Jurkat, Clone E6-1 (cell line): ENCODE measurements at places on chromosomes 6 and 20.
A peak's percentile ranks its signal among the peaks of the same experiment; 100 is the strongest.

- DNase-seq: no peak
Measured at GRCh38 chr20:35339007-35339406, 46.8 kb upstream of the FAM83C start.

GRCh38 chr6:31243508-31243907 lies 28.4 kb downstream of the HLA-C start:
- DNase-seq: peak; percentile 23

- no peak for DNase-seq
Measured at GRCh38 chr6:37965964-37966676, 146.6 kb downstream of the ZFAND3 start.

- DNase-seq: no peak
Measured at GRCh38 chr6:148657048-148657447, 89.8 kb upstream of the UST start.

GRCh38 chr20:48761874-48762273 lies 65.9 kb downstream of the PREX1 start:
- DNase-seq: no peak

DNA sequence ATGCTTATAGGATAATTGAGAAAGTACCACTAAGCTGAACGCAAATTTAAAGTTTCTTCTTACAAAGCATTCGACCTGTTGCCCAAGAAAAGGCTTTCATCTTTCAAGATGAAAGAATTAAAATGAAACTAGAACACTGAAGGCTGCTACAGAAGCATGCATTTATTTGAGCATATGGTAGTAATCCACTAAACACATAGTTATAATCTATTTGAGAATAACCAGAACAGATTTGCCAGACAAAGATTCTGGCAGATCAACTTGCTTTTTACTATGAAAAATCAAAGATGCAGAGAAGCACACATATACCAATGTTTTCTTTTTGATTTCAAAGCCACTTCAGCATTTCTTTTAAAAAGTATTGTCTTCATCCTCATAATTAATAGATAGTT lies 412.2 kb downstream of the UTRN start:
- DNase-seq: no peak

DNA sequence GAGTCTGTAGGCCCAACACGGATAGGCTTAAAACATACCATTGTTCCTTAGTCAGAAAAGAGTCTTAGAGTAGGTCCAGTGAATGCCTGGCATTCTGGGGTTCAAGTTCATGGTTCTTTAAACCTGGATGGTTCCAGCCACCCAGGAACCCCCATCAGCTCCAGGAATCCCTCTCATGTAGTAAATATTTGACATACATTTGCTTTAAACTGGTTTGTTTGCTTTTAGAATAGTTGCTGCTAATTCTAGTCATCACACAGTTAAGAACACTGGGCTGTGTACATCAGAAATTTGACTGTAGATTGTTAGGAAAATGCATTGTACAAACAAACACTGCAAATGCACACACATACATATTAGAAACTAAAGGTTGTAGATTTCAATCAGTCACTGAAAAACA lies 30.6 kb upstream of the PBOV1 start:
- no peak for DNase-seq

- peak; percentile 30 for DNase-seq
Measured at GRCh38 chr6:138590796-138591709, 91.8 kb upstream of the NHSL1 start.

- no peak for DNase-seq
Measured at GRCh38 chr6:170456886-170457698, 96.0 kb downstream of the PSMB1 start.

DNA sequence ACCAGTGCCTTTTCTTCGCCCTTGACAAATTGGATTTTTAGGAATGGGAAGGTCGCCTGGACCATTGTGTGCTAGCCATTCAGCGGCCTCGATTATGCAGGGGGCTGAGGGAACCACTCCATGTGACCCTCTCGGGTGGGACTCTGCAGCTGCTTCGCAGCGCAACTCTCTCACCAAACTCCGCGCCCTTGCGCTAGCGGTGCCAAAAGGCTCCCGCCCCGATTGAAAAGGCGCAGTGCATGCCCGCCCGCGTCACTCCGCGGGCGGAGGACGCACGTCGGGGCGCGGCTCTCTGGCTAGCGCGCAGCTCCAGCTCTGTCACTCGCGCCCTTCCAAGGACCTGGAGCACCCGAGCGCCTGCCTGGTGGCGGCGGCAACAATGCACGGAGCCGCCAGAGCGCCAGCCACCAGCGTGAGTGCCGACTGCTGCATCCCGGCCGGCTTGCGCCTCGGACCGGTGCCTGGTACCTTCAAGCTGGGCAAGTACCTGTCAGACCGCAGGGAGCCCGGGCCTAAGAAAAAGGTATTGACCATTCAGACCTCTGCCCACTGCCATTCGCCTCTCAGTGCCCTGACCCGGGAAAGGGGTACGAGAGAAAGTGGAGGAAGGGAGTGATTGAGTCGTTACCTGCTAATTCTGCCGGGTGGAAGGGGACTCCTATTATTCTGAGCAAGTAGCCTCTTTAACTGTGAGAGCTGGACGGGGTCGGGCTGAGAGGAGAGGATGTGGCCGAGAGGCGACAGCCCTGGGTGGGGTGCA lies at the start of gene PRDM13:
Gene PRDM13 (plus strand): TSS at position 178 of the 760 bp plus-strand sequence. CDS start 202 bp downstream, at position 380.
- DNase-seq: no peak

- DNase-seq: no peak
Measured at GRCh38 chr6:117531809-117532725, 49.6 kb downstream of the DCBLD1 start.

- DNase-seq: no peak
Measured at GRCh38 chr20:18059603-18060002, 1.9 kb upstream of the OVOL2 start.

- no peak for DNase-seq
Measured at GRCh38 chr6:113819169-113819830, 37.8 kb upstream of the MARCKS start.

DNA sequence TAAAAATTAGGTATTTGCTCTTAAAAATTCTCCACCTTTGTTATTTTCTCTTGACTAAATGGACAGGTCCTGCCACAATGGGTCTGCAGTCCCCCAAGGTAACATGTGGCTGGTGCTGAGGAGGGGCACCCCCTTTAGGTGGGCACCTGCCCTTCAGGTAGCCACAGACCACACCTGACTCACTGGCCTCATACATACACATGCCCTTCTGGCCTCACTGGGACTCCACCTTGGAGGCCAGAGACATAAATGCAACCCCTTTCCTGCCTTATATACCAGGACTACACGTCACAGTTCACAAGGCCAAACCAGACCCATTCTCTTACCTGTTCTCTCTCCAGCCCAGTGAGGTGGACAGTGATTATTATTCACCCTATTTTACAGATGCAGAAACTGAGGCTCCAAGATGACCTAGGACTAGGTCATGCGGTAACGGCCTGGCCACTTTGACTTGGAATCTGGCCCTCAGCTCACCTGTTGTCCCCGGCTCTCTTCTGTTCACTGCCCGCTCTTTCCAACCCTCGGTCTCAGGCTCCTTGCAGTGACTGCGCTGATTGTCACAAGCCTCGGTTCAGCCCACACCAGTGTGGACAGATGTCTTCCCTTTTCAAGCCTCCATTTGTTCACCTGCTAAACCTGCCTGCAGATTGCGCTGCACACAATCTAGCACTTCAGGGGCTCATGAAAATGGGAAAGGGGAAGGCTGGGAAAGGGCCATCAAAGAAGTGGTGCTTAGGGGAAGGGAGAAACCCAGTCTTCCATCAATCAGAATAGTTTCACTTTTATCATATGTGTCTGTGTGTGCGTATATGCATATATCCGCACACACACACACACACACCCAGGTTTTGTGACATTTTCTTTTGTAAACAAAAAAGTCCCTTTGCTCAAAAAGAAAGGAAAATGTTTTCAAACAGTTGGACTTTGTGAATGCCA lies 121.7 kb downstream of the BCAS1 start:
- no peak for DNase-seq

DNA sequence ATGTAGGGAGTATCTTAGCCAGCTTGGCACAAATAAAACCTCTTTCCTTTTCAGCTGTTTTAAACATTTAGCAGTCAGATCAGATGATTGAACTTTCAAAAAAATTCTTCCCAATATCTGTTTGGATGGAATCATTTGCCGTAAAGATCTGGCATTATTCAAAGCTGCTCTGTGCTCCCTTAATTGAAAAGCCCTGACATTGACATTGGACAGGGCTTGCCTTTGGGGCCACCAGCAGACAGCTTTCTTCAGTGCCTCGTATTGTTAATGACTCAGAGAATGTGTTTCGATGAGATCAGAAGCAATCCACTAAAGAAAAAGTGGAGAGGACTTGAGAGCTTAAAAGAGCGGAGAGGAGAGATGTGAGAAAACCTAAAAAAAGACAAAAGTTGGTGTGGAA lies 343.5 kb downstream of the NRN1 start:
- no peak for DNase-seq

DNA sequence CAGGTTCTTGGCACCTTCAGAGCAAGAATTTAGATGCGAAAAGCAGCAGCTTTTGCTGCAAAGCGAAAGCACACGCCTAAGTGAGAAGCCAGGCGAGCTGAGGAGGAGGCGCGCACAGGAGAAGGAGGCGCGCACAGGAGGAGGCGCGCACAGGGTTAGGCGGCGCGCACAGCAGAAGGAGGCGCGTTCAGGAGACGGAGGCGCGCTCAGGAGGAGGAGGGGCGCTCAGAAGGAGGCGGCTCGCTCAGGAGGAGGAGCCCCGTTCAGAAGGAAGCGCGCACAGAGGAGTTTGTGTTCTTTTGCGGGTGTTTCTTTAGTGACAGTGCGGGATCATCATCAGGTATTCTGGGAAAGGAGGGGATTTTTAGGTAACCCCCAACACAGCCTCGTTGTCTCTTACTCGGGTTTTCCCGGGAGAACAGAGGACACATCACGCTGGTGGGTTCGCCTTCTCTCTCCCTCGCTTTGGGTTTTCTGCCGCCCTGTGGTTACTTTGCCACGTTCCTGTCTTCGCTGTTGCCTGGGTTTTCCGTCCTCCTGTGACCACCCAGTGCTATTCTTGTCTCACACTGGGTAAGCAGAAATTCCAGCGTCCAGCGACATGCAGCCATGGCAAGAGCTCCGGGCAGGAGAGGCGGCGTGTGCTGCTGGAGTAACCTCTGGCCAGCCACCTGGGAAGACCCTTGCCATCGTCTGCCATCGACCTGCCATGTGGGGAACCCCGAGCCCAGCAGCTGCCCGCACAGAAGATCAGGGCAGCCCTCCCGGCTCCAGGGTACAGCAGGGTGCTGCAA lies 47.0 kb downstream of the WDR27 start:
- DNase-seq: no peak

DNA sequence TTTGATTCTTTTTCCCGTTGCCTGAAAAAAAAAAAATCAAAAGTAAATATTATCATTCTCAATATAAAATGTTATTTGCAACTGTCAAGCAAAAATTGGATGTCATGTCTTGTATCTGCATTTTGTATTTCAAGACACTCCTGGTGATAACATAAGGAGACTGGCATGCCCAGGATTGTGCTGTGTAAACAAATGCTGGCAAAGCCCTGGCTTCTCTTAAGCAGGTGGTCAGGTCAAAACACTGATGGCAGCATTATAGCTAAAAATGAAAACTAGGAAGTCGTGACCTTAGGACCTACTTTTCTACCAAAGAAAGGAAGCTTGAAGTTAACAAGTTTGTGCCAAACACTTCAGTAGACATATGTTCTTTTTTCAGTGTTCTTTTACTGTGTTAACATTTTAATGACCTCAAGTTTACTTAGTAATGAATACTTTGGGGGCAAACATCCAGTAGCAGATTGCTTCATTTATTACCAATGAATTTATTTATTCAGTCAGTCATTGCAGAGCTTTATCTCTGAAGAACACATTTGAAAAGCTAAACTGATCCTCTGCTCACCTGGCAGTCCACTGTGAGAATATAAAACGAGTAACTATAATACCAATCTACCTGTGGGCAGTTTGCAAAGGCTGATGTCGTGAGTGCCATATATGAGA lies 243.1 kb upstream of the FLRT3 start:
- DNase-seq: no peak

GRCh38 chr6:134809130-134809529 lies 140.8 kb downstream of the ALDH8A1 start:
- DNase-seq: no peak

DNA sequence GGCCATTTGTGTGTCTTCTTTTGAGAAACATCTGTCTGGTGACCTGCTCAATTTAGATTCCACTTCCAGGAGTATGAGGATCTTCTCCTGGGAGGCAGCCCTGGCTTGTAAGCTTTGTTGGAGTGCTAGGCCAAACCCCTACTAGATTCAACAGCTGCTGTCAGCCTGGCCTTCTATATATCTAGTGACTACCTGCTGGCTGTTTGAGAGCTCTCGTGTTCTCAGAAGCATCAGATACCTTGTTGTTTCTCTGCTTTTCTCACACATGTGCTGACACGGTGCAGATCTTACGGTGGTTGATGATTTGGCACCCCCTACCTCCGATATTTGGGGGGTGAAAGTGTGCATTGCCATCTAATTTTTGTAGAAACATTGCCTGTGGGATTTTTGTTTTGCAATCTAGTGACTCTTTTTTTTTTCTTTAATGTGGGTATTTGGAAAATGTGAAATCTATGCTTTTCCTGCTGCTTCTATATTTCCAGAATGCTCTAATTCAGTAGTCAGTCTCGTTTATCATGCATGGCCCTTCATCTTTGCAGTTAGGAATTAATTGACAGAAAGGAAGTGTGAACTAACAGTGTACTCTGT lies 4.7 kb downstream of the CCN2 start:
- no peak for DNase-seq

- no peak for DNase-seq
Measured at GRCh38 chr6:106517706-106518105, 111.6 kb downstream of the RTN4IP1 start.

GRCh38 chr6:111228094-111228493 lies 140.8 kb downstream of the SLC16A10 start:
- no peak for DNase-seq

- no peak for DNase-seq
Measured at GRCh38 chr20:43919686-43920403, 5.2 kb downstream of the TOX2 start.

DNA sequence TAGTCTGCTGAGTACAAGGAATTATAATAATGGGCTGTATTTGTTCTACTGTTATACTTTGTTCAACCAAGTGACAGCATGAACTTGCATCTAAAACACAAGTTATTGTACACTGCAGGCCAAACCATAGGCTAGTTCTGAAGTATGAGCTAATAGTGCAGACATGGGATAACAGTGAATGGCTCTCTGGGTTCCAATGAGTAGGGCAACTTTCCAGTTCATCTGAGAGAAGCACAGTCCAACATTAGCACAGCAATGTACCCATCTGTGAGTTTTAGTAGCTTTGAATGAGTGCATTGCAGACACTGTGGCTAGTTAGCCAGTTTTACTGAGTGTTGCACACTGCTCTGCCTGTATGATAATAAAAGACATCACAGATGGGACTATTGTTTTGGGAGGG lies 56.5 kb upstream of the FUT9 start:
- DNase-seq: no peak

- DNase-seq: no peak
Measured at GRCh38 chr6:128112494-128112893, 211.6 kb upstream of the THEMIS start.
